Activated B cell treated with CpG ODN at 0.5 μM for 24 hours (primary cell): ENCODE measurements at places on chromosomes 1 and 21. TPM values are rescaled to one million over a fixed set of nuclear protein-coding genes. Genes with fewer than 3 reads are reported as not detected.

Gene KRTAP13-4
- total RNA-seq, result not detected in 2 replicates

Gene TBX19
- total RNA-seq, result 2.7 and 4.7 TPM in 2 replicates

Gene C21orf58
- total RNA-seq, result 4.7 TPM in 2 replicates

Gene USH2A
- total RNA-seq, result not detected in 2 replicates

Gene OR2L3
- not detected in 2 replicates for total RNA-seq

Gene TRIM17
- not detected in 2 replicates for total RNA-seq

Gene KRTAP19-1
- total RNA-seq, result not detected in 2 replicates

Gene PPM1J
- total RNA-seq, result 0.46 and 0.75 TPM in 2 replicates

Gene C1orf74
- 3.7 TPM in 2 replicates for total RNA-seq

Gene OLIG1
- total RNA-seq, result not detected in 2 replicates

Gene UBE2G2
- 102 and 108 TPM in 2 replicates for total RNA-seq

Gene HEATR1
- 69.3 and 78.5 TPM in 2 replicates for total RNA-seq

Gene MPZ
- total RNA-seq, result 5.8 and 6.6 TPM in 2 replicates

Gene CCDC27
- total RNA-seq, result not detected in 2 replicates

Gene ASAP3
- total RNA-seq, result 1.9 and 3.1 TPM in 2 replicates

Gene NLRP3
- total RNA-seq, result 0.44 and 0.73 TPM in 2 replicates

Gene KRTAP13-3
- not detected in 2 replicates for total RNA-seq

Gene GJC2
- total RNA-seq, result 0.24 and 0.35 TPM in 2 replicates

Gene CCT8
- total RNA-seq, result 170 and 179 TPM in 2 replicates

Gene GPA33
- total RNA-seq, result not detected in 2 replicates

Gene ABCG1
- total RNA-seq, result 2.3 and 3.4 TPM in 2 replicates

Gene PEAR1
- total RNA-seq, result not detected in 2 replicates

Gene NEGR1
- total RNA-seq, result not detected in 2 replicates

Gene CNTN2
- total RNA-seq, result not detected in 2 replicates

Gene ACKR1
- total RNA-seq, result 0.18 TPM in 1 of 2 replicates, not detected in the other

Gene OR14A2
- not detected in 2 replicates for total RNA-seq

Gene ATXN7L2
- 7.5 and 9.0 TPM in 2 replicates for total RNA-seq

Gene ST6GALNAC3
- total RNA-seq, result 9.1 and 12.6 TPM in 2 replicates

Gene EDN2
- not detected in 2 replicates for total RNA-seq

Gene NOS1AP
- total RNA-seq, result not detected in 2 replicates

Gene FAM151A
- not detected in 2 replicates for total RNA-seq

Gene SPRR1A
- not detected in 2 replicates for total RNA-seq

Gene C1QC
- not detected in 2 replicates for total RNA-seq

Gene WNT4
- total RNA-seq, result 6.5 and 7.9 TPM in 2 replicates

Gene RNF186
- not detected in 2 replicates for total RNA-seq

Gene CGN
- total RNA-seq, result 0.22 and 0.37 TPM in 2 replicates

Gene LCE2C
- total RNA-seq, result not detected in 2 replicates

Gene SLC26A9
- not detected in 2 replicates for total RNA-seq

Gene TINAGL1
- total RNA-seq, result not detected in 2 replicates

Gene S100A9
- 2.6 and 4.0 TPM in 2 replicates for total RNA-seq

Gene PTGS2
- 0.10 TPM in 1 of 2 replicates, not detected in the other for total RNA-seq

Gene SPRR2B
- not detected in 2 replicates for total RNA-seq

Gene LDLRAD1
- total RNA-seq, result not detected in 2 replicates

Gene MRPS14
- 36.5 and 36.9 TPM in 2 replicates for total RNA-seq

Gene HSD3B1
- total RNA-seq, result not detected in 2 replicates

Gene ZNF648
- total RNA-seq, result not detected in 2 replicates
